ENCODE measurements at places on chromosomes 1 and 21. TPM values are rescaled to one million over a fixed set of nuclear protein-coding genes. Genes with fewer than 3 reads are reported as not detected.

The VPS26C gene
- total RNA-seq = 73.5 TPM

The CD244 gene
- total RNA-seq = 2.2 TPM

DNA sequence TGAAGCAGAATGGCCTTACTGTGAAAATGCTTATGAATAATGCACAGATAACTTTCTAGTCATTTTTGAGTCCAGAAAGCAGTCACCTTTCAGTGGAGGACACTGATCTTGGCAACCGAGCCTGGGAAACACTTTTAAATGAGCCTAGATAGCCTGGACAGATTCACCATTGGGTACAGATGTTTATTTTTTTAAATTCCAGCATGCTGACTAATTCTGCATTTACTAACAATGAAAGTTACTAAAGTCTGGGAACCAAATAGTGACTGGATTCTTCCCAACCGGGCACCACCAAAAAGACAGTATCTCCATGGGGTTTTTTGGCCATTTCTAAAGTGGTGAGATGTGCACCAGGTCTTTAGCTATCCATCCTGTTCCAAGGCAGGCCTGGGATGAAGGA, 3.3 kb upstream of the FMOD start:
- no peak for DNase-seq

- no peak for DNase-seq
These were observed 764.4 kb downstream of the ADGRL2 start for GRCh38 chr1:82565146-82565545.

GRCh38 chr1:197736685-197737084, 38.6 kb downstream of the DENND1B start:
- no peak for DNase-seq

DNA sequence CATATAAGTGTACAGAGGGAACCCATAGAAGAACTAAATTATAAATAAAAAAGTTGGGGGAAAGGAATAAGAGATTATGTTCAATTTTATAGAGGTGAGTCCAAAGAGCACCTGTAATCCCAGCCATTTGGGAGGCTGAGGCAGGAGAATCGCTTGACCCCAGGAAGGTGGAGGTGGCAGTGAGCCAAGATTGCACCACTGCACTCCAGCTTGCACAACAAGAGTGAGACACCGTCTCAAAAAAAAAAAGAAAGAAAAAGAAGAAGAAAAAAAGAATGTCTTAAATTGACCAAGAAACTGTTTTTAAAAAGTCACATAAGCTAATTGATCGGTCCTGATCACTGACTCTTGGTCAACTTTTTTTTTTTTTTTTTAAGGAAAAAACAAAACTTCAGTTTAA, 19.1 kb upstream of the ATF3 start:
- DNase-seq = no peak
